ENCODE measurements at places on chromosomes 11 and 22. TPM values are rescaled to one million over a fixed set of nuclear protein-coding genes. Genes with fewer than 3 reads are reported as not detected.

DNA sequence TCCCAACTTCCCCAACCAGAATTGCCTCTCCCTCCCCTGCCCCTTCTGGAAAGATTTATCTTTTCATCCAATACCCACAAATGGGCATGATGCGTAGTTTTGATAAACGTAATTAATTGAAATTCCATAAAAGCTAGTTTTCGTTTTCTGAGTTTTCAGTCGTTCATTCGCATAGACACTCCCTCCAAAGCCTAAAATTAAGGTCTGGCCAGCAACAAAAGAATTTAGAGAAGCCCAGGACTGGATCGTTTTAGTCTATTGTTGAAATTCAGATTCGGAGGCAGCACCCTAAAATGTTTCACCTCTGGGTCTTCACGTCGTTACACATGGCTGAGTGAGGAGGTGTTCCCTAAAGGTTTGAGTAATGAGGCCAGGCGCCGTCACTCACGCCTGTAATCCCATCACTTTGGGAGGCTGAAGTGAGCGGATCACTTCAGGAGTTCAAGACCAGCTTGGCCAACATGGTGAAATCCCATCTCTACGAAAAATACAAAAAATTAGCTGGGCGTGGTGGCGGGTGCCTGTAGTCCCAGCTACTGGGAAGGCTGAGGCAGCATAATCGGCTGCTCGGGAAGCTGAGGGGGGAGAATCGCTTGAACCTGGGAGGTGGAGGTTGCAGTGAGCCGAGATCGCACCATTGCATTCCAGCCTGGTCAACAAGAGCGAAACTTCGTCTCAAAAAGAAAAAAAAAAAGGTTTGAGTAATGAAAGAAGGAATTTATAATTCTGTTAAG, 589 bp upstream of the NDUFC2 start:
- DNase-seq: peak; percentile 43

GRCh38 chr11:112769584-112769983, 191.6 kb upstream of the NCAM1 start:
- no peak for DNase-seq

DNA sequence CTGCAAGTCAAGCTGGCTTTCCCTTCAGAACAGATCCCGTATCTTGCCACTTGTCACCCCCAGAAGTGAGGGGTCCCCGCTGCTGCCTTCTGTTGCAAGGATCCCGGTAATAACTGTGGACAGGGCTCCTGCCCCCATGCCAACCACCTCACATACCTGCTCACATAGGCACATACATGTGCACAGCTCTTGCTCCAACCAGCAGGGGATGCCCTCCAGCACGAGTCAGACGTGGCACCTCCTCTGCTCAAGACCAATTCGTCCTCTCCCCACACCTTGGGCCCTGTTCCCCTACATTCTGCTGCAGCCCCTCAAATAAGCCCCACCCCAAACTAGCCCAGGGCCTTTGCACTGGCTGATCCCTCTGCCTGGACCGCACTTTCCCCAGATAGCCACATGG, 163.3 kb downstream of the CRYBB2 start:
- no peak for DNase-seq

DNA sequence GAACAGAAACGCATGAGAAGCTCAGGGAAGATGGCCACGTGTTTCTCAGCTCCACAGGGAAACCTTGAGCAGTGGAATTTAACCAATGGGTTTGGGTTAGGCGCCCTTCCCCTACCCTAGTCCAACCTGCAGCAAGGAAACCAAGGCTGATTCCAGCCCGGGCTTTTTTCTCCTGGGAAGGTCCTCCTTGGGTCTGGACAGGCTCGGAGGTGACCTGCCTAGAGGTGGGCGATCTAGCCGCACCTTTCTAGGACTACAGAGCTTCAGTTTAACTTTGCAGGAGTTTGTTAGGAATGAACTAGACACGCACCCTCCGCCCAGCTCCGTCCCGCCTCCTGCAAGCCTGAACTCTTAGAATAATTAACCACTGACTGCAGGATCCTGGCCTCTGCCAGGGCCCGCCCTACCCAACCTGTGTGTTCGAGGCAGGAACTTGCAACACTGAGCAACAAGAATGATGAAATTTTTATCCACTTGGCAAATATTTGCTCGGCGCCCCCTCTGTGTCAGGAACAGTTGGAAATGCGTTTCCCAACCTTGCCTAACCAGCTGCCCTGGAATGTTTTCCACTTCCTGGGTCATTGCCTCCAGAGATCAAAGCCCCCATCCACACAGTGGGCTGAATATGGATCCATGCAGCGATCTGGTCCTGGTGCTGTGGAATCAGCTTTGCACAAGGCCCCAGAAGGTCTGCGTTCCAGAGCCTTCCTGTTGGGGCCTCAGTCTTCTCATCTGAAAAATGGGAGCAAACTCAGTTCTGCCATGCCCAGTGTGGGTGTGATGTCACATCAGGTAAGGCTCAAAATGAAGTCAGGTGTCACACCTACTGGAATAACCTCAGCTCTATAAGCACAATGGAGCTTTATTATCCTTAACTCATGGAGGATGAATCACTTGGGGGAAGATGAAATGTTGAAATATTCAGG, 13.3 kb downstream of the MPST start:
- DNase-seq: no peak

DNA sequence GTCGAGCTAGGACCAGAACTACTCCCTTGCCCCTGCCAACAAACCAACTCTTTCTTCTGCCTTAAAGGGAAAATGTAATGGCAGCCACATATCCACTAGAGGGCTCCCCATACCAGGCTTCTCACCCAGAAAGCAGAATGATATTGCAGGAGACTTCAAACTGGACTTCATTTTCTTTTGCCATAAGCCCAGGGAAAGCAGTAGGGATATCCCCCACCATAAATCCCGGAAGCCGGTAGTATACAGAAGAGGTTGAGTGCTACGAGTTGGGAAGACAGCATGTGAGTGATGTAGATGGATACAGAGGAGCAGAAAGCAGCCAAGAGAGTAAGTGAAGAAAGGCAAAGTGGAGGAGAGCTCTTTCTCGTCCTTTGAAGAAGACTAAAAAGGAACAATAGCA, 12.1 kb downstream of the PLAAT5 start:
- peak; percentile 57 for DNase-seq

DNA sequence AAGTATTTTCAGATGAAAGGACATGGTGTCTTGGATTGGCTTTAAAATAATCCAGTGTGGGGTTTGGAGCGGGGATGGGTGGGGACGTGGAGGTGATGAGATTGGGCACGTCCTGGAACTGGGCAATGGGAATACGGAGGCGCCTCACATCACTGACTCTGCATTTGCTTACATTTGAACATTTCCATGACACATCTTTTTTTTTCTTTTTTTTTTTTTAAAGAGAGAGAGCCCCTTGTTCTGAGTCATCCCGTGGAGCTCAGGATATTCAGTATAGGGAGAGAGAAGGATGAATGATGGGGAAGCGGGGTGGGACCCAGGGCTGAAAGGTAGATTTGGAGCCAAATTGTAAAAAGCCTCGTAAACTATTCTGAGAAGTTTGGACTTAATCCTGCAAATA, 142.7 kb downstream of the FBXO7 start:
- DNase-seq: no peak

DNA sequence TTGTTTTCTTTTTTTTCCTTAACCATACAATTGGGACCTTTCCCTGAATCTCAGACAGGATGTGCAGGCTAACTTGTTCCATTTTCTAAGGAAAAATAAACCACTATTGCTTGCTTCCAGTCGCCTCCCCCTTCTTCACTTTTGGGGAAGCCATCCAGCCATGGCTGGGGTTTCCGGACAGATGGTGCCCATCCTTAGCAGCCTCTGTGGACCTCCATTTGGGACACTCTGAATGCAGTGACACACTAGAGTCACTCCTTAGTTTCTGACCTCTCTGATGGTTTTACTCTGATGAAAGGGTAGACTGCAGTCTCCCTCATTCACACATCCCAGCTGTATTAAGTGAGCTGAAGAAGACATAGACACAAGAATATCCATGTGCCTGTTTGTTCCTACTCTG, 147.3 kb downstream of the COMMD9 start:
- no peak for DNase-seq

GRCh38 chr22:22168190-22168940, 76.2 kb upstream of the VPREB1 start:
- DNase-seq: no peak

- no peak for DNase-seq
Measured at GRCh38 chr11:113159988-113160807, 154.2 kb upstream of the TTC12 start.

DNA sequence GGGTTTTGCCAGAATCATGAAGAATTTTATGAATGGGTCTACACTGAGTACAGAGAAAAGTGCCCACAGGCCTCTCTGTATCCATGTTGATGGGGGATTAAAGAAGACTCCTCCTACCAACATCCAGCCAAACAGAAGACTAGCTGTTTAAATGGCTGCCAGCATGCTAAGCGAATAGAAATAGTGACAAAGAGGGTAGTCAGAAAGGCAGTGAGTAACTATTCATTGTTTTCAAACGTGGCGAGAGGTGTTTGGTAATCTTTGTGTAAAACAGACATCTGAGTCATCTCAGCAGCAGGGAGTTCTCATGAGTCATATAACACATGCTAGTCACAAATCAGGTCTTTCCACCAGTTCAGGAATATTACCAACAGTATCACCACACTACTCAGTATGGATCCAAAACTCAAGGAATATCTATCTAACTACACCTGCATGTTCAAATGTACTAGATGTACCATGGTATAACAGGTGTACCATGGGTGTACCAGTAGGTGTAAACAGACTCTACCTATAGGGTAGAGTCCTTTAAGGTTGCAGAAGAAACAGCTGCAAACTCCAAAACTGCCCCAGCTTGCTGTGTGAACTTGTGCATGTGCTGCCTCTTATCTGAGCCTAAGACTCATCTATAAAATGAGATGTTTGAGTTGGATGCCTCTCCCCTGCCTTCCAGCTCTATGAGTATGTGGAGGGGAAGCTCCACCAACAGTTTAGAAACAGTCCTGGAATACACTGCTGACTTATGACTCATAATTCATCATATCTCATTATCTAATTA, 82.0 kb downstream of the SLC1A2 start:
- no peak for DNase-seq

- DNase-seq: no peak
Measured at GRCh38 chr22:20111045-20111688, 4.7 kb upstream of the RANBP1 start.

GRCh38 chr11:32184041-32184722, 93.3 kb downstream of the RCN1 start:
- DNase-seq: no peak

DNA sequence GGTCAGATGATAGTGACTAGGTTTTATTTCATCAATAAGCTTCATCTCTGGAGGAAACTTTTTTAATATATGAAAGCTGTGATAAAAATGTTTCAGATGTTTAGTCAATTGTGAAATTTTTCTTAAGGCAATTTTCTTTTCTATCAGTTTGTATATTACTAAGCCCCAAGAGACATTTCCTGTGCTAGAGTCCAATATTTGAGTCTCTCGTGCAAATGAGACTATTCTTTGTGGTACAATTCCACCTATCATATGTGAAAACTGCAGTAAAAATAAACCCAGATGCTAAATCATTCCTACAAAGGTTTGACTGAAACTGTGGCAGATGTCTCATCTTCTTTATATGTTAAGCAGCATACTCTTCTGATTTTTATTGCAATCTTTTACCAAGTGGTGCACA, 28.0 kb downstream of the CTR9 start:
- DNase-seq: no peak

DNA sequence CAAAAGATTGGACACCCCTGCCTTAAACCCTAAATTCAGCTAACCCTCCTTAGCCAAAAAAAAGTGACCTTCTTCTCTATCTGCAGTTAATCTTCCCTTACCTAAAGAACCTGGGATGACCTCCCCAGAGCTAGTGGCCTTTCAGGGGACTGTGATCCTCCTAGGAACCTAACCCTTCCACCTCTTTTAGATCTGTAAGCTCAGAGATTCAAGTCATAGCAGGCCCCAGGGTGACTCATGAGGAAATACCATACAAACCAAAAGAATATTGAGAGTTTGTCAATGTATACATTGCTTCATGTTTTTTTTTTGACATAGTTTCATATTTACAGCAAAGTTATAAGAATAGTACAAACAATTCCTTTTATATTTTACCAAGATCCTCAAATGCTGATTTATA, 38.3 kb upstream of the CXCR5 start:
- DNase-seq: no peak

GRCh38 chr11:109123816-109124787, 297.9 kb upstream of the C11orf87 start:
- DNase-seq: no peak

- no peak for DNase-seq
Measured at GRCh38 chr11:10236840-10237239, 57.2 kb downstream of the SBF2 start.

GRCh38 chr11:68074584-68075352, 35.9 kb downstream of the TCIRG1 start:
- no peak for DNase-seq

CRYBB1 gene
- polyA plus RNA-seq: 0.69 TPM

OR52K2 gene
- polyA plus RNA-seq: not detected

ZNRF3 gene
- polyA plus RNA-seq: 28.8 TPM

SMC1B gene
- 0.11 TPM for polyA plus RNA-seq

IRAG1 gene
- 8.8 TPM for polyA plus RNA-seq

SLC25A1 gene
- 68.2 TPM for polyA plus RNA-seq

SPA17 gene
- polyA plus RNA-seq: 25.3 TPM

DEFB131B gene
- polyA plus RNA-seq: not detected
